ENCODE measurements at places on chromosomes 7 and 10.

GRCh38 chr10:102800611-102801335 is 36.4 kb downstream of the CYP17A1 start:
- no peak for DNase-seq

GRCh38 chr7:46811529-46811928 is 770.4 kb downstream of the TNS3 start:
- no peak for DNase-seq

- no peak for DNase-seq
These were observed 540.4 kb downstream of the CNTNAP2 start for GRCh38 chr7:146656988-146657387.

GRCh38 chr7:101465576-101466196 is 103.0 kb downstream of the COL26A1 start:
- DNase-seq = no peak

DNA sequence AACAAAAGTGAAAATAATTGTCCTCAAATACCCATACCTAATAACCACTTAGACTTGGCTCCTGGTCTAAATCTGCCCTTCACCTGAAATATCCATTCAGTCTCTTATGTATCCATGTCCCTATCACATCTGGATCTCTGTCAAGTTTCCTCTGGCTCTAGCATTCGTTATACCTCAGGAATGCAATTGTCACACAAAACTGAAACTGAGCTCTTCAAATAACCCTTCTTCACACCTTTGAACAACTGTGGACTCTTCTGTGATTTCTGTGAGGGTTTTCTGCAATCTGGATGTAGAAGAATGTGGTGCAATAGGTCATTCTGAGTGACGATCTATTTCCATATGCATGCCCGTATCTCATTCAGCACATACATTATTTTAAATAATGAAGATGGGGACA is 53.5 kb upstream of the FGL2 start:
- DNase-seq = no peak

DNA sequence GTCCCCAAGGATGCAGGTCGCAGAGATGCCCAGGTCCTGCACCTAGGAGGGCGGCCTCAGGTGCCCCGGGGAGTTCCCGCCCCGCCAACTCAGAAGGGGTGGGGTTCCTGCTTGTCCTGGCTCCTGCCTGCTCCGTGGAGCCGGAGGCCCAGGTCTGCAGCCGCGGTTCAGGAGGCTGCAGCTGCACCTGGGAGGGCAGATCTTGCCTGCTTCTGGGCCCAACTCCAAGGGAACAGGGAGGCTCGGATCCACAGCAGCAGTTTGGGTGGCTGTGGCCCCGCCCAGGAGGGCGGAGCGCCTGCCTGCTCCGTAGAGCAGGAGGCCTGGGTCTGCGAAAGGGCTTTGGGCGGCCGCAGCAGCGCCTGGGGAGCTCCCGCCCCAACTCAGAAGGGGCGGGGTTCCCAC is 108.2 kb upstream of the EGR2 start:
- DNase-seq = no peak

- no peak for DNase-seq
These were observed 452.0 kb downstream of the ARL4A start for GRCh38 chr7:13139436-13139835.

- DNase-seq = no peak
These were observed 624.9 kb downstream of the ARL4A start for GRCh38 chr7:13312307-13312706.

GRCh38 chr7:31892099-31892829 is 177.9 kb downstream of the PDE1C start:
- DNase-seq = no peak

GRCh38 chr7:87316097-87316700 is 29.3 kb upstream of the CROT start:
- DNase-seq = no peak

GRCh38 chr10:101694674-101695403 is at the start of gene FBXW4:
TSS of gene FBXW4 (minus strand) at chr10:101695170. CDS start at chr10:101695105, 65 bp downstream.
- DNase-seq = peak; percentile 52

GRCh38 chr10:42963312-42963711 is 113.6 kb upstream of the RET start:
- no peak for DNase-seq

DNA sequence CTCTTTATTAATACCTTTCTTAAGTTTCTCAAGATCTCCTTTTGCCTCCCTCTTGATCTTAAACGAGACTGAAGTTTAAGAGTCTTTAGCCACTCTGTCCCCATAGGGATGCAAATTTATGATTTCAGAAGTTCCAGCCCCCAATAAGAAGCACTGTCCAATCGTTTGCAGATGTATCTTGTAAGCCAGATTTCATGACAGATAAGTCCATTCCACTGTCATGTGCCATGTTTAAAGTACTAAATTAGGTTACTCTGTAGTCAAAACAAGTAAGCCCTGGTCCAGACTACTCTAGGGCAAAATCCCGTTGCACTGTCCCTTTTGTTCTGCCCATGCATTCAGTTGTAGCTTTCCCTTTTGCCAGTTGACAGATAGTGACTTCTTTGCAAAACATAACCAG is 157.2 kb upstream of the KAT6B start:
- DNase-seq = no peak

DNA sequence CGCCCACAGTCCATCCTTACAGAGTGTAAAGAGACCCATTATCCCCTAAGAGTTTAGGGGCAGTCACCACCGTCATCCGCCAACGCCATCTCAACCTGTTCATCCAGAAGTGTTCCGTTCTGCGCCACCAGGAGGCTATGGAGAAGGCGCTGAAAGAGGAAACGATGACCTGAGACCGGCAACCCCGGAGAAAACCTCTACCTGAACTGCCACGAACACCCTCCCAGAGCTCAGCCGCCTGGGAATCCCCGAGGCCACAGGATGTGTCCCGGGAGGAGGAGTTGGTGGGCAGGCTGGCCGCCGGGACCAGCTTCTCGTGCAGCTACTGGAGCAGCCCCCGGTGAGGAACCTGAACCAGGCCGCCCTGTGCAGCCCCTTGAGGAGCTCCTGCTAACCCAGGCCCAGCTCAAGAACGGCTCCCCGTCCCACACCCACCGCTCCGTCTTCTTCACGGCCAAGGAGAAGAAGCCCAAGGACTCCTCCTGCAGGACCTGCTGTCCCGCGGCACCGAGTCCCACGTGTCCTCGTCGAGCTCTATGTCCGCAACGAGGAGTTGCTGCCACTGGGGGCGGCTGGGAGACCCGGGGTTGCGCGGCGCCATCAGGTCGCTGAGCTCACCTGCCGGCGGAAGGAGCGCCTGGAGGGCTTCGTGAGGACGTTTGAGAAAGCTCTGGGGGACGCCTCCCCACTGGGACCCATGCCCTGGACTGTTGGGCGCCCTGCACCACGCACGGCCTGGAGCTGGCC is 21.1 kb upstream of the LANCL2 start:
- DNase-seq = no peak

GRCh38 chr7:142870147-142870559 is 15.3 kb downstream of the EPHB6 start:
- DNase-seq = no peak

GRCh38 chr10:43136995-43137716 is 1.1 kb upstream of the CSGALNACT2 start:
- DNase-seq = no peak

DNA sequence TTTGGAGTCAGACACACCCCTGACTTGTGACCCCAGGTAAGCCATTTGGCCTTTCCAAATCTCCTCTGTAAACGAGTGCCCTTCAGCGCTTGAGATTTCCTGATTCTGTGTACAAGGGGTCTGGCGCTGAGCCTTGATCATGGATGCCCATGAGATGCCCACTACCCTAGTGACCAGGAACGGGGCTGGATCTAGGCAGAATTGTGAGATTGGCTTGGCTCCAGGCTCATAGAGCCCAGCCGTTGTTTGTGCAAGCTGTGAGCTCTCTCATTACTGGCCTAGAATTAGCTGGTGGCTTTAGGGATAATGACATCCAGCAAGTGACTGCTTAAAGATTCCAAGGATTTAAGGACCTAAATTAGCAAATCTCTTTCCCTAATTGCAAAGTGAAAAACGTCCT is 84.9 kb downstream of the CAMK1D start:
- DNase-seq = no peak

DNA sequence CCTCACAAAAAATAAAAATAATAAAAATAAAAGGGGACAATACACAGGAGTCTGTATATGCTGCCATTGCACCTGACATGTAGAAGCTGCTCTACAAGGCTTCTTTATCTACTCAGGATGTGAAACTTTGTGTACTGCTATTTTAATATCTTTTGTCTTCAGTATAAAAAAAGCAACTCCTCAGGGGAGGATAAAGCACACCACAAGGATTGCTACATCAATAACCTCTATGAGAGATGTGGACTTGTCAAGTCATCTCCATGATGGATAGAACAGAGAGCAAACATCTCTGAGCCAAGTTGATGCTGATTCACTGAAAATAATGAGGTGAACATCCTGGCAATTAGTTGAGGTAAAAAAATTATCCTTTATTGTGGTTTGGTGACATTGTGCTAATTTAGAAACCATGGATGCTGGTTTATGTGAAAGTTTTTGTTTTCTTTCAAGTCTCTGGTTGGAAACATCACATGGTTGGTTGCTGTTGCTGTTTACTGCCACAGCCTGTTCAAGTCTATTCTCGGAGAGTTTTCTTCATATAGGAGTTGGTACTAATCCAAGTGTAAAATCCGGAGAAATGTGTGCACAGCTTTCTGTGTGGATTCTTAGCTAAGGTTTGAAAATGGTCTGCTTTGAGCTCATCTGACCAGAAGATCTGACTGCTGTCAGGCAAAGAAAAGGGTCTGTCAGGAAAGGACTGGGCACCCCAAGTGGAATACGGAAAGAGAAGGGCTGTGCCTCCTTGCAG is 1.5 kb upstream of the HECW1 start:
- DNase-seq = no peak

DNA sequence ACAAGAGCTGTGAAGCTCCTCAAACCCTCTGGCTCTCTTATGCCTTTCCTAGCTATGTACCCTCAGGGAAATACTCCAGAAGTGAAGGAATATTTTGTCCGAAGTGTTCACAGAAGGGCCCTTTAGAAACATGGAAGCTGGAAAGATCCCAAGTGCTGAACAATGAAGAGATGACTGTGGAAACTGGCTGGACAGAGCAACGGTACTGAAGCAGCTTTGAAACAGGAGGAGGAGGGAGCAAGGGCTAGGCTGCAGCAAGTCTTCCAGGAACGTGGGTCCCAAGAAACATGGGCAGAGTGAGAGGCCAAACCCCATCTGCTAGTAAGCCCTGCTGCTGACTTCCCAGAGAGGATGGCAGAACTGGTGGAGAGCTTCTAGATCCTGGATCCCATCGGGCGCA is 3.0 kb upstream of the PSAP start:
- DNase-seq = no peak

DNA sequence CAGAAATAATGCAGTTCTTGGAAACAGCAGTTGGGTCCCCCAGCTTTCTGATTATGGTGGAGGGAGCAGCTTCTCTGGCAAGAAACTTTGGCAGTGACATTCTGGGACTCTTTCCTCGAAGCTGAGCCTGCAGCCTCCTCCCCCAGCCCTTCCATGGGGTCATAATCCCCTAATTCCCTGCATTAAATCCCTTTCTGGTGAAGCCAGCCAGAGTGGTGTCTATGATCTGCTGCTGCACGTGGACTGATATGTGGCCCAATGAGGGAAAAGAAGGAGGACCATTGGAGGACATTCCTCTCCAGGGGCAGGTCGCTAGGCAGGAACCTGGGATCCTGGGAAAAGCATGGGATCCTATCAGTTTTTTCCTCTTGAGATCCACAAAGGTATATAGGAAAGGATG is 470.5 kb downstream of the RPS24 start:
- DNase-seq = no peak

GRCh38 chr7:130297628-130298543 is 4.9 kb downstream of the CPA4 start:
- DNase-seq = no peak

DNA sequence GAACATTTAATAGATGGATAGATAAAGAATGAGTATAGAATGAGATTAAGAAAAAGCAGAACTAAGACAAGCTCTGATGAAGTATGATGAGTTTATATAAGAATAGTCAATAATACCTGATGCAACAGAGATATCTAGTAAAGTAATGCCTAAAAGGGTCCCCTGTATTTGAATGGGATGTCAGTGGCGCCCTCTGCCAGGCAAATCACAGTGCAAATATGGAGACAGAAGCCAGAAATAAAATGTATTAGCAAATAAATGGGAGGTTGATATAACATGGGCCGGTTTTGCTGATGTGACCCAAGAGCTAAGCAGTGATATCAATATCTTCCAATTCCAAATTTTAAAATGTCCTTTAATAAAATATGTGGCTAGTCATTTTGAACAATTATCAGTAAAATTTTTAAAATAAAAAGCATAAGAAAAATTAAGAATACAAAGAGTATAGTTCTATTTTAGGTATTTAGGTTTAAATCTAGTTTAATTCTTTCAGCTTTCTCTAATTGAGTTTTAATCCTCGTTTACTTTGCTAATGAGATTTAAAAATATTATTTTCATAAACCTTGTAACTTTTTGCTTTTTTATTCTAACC is 62.6 kb downstream of the ADK start:
- DNase-seq = peak; percentile 19

DNA sequence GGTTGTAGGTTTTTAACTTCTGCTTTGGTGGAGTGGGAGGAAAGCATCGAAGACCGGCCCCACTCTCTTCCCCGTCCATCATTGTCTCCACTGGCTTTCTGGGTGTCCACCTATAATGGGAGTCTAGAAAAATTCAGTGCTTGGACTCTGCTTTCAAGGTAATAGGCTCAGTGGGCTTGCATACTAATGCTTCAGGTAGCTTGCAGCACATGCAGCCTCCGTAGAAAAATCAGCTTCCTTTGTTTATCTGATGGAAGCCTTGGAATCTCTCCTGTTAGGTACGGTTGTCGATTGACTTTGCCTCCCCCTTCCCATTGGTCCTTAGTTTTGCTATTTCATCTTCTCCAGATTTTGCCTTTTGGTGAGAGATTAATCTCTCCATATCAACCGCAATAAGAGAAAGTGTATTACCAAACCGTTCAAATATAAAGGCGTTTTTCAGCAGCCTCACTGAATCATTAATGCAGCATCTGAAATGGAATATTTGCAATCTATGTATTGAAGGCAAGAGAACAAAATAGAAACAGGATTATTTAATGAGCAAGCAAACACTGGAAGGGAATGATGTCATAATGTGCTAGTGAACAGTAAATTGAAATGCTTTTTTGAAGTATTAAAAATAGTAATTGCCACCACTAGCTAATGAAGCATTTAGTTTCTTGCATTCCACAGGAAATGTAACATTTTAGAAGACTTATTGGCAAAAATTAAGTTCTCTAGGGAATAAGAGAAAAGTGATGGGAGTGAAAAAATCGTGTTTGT is 944 bp downstream of the AVL9 start:
- DNase-seq = no peak

GRCh38 chr7:154770361-154770760 is 232.6 kb downstream of the PAXIP1 start:
- no peak for DNase-seq

- no peak for DNase-seq
These were observed 256.6 kb downstream of the TNS3 start for GRCh38 chr7:47325337-47325736.

- no peak for DNase-seq
These were observed 4.7 kb upstream of the AFAP1L2 start for GRCh38 chr10:114408968-114409444.

- no peak for DNase-seq
These were observed 5.2 kb downstream of the MARVELD1 start for GRCh38 chr10:97718659-97719142.

DNA sequence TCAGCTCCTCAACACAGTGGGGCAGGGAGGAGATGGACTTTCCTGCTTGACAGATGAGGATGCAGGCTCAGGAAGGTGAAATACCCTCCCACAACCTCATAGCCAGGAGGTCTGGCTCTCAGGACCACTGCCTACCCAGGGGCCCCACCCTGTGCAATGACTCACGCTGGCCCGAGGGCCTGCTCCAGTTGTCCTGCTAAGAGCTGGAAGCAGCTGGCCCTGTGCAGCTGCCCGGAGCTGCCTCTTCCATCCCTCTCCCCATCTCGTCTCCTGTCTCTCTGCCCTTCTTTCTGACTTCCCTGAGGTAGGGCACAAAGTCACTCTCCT is 123.9 kb downstream of the ZMIZ1 start:
- DNase-seq = no peak
